Activated T-cell treated with anti-CD3 and anti-CD28 coated beads, Interleukin-2, amount 50 U/mL, for 4 hours (primary cell): ENCODE measurements at places on chromosomes 4 and X. TPM values are rescaled to one million over a fixed set of nuclear protein-coding genes. Genes with fewer than 3 reads are reported as not detected.
A peak's percentile ranks its signal among the peaks of the same experiment; 100 is the strongest.

DNA sequence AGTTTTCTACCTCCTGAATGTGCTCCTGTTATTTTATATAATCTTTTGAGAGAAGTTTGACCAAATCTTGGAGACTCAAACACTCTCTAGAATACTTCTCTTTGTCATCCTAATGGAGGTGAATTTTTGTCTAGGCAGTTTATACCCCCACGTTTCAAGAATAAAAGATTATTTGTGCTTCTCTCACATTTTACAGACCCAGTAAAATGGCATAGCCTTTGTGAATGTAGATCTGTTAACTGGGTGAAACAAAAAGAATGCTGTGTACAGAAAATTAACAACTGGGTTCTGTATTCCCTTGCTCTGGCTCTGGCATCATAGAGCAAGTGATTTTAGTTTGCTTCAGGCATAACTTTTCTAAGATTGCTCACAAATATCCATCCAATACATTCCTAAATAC, 26.1 kb downstream of the GASK1B start:
- DNase-seq: no peak

DNA sequence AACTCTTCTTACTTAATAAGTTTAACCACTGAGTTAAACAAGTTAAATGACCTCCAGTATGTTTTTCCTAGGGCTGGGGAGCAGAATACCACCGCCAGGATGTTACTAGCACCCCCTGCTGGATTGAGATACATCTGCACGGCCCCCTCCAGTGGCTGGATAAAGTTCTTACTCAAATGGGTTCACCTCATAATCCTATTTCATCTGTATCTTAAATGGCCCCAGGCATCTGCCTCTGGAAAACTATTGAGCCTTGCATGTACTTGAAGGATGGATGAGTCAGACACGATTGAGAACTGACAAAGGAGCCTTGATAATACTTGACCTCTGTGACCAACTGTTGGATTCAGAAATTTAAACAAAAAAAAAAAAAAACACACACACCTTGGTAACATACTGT, 61.5 kb upstream of the MMAA start:
- peak; percentile 40 for DNase-seq

DNA sequence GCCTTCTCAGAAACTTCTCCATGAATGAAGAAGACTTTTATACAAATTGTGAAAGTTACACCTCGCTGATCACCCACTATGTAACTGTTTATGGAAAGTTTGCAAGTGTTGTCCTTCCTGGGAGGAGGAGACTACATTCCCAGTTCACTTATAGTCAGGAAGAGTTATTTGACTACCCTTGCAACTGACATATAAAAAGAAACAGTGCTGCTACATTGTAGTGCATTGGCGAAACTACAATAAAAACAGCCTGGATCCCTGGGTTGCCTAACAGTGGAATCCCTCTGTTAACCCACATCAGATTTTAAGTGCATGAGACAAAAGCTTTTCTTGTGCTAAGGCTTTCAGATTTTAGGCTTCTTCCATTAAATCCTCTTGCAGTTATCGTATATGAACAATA, 30.4 kb downstream of the MAGEB10 start:
- DNase-seq: no peak

- no peak for DNase-seq
Observed at GRCh38 chrX:104343428-104344129, 88.8 kb upstream of the ESX1 start.

DNA sequence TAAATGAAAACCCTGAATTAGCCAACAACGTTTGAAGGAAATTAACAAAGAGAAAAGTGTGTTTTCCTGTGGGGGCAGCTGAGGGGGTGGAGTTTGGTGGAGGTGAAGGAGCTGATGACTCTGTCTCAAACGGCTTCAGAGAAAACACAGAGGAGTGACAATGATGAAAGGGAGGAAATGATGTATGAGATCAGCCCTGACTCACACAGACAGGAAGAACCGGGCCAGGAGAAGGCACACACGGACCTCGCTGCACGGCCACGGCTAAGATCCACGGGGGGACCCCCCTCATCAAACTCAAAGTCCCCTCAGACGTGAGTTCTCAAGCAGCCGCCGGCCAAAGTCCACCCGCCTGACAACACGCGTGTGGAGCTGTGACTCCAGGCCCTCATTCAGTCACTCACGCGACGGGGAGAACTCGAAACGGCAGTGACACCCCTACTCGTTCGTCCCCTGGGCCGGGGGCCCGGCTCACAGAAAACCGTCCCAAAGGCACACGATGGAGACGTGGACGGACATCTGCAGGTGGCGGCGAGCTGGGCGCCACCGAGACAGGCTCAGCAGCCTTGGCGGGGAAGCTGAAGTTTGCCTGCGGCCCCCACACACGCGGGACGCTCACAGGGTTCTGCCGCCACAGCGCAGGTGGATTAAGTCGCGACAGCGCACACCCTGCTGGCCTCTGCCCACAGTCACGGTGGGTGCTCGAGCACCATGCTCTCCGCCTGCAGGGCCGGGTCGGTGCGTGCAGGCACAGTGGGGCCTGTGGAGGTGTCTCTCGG, 28.8 kb downstream of the PPP2R3B start:
- peak; percentile 37 for DNase-seq

GRCh38 chr4:3501825-3502425, 30.3 kb downstream of the LRPAP1 start:
- no peak for DNase-seq

- DNase-seq: no peak
Observed at GRCh38 chrX:86133761-86134160, 14.5 kb upstream of the DACH2 start.

GRCh38 chr4:148445860-148446330, 3.7 kb upstream of the NR3C2 start:
- no peak for DNase-seq

DNA sequence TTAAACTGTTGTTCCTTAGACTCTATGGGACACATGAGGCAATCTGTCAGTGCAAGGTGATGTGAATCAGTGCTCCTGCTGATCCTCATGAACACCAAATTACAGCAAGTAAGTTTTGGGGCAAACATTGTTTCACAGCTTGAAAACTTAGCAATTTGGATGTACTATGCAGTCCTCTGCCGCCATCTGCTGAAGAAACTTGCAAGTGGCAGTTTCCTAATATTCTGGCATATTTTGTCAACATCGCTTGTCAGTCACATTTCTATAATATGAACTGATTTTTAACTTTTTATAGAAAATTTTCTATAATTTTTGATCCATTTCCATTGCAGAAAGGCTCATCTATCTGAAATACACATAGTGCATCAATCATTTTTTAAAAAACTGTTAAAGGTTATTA, 56.3 kb downstream of the ZAR1 start:
- DNase-seq: no peak

- no peak for DNase-seq
Observed at GRCh38 chr4:112637552-112637866, 566 bp downstream of the LARP7 start.

GRCh38 chrX:24480400-24480865, 15.3 kb downstream of the PDK3 start:
- no peak for DNase-seq

- DNase-seq: no peak
Observed at GRCh38 chr4:37615720-37616063, 70.5 kb downstream of the RELL1 start.

GRCh38 chr4:82090717-82091116, 283.1 kb downstream of the HNRNPD start:
- DNase-seq: no peak

GRCh38 chr4:23856630-23857029, 33.2 kb downstream of the PPARGC1A start:
- DNase-seq: no peak

- DNase-seq: no peak
Observed at GRCh38 chr4:14132301-14132700, 504.8 kb upstream of the BOD1L1 start.

DNA sequence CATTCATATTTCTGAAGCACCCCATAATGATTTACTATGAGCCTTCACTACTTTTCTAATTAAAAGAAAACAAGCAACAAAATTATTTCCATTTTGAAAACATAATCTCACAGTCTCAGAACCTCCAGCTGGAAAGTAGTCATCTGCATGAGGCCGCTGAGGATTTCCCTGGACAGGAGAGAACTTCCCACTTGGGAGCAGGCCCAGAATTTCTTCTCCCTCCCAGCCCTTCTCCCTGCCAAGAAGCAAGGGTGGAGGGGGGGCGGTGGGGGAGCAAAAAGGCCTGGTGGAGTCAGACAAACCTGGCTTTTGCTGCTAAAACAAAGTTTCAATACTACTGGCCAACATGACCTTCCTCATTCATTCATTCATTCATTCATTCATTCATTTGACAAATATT, 167.3 kb downstream of the PJA1 start:
- DNase-seq: no peak

CLDN22 gene
- total RNA-seq: not detected

TLR8 gene
- total RNA-seq: not detected

SATL1 gene
- not detected for total RNA-seq

ARHGAP4 gene
- total RNA-seq: 96.7 TPM

TBX22 gene
- not detected for total RNA-seq

PRPS1 gene
- total RNA-seq: 154 TPM

NDST4 gene
- not detected for total RNA-seq

HSD17B11 gene
- 5.3 TPM for total RNA-seq
